ENCODE measurements at places on chromosomes 3 and 15. TPM values are rescaled to one million over a fixed set of nuclear protein-coding genes. Genes with fewer than 3 reads are reported as not detected.

- DNase-seq, result peak; percentile 48
These were observed 230.7 kb downstream of the BBX start for GRCh38 chr3:107753494-107753893.

DNA sequence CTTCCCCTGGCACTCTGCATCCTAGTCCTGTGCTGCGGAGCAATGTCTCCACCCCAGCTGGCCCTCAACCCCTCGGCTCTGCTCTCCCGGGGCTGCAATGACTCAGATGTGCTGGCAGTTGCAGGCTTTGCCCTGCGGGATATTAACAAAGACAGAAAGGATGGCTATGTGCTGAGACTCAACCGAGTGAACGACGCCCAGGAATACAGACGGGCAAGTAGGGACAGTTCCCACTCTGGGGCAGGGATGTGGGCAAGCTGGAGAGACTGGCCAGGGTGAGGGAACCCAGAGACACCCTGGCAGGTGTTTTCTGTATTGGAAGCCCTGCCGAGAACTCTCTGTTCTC is 247 bp downstream of the FETUB start:
- no peak for DNase-seq

- DNase-seq, result no peak
These were observed 23.6 kb downstream of the CCR1 start for GRCh38 chr3:46184469-46184868.

GRCh38 chr3:45819543-45819942 is 22.4 kb downstream of the LZTFL1 start:
- no peak for DNase-seq

DNA sequence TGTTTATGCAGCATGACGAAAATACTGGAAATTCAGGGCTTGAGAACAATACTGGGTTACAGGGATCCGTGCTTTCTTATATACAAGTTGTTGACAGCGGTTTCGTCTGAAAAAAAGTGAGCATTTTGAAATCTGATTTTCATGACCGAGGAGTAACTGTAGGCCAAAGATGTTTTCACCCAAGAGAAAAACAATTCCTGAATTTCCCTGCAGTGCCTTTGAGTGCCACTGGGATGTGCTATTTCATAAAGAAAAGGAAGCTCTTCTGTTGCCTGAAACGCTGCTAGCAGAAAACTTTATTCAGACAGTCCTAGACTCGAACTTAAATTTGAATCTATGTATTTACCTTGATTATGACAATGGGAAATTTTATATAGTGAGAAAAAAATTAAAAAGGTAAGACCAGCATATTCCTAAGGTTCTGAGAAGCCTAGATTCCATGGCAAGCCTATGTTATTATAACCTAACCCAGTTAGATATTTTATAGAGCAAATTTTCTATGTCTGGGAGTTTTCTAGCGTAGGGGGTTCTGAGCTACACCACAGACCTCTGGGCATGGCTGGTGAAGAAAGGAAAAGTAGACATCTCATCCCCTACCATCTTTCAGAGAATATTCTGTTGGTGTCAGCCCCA is 30.2 kb downstream of the KCNAB1 start:
- DNase-seq, result peak; percentile 86

GRCh38 chr3:21587894-21588293 is 163.1 kb downstream of the ZNF385D start:
- DNase-seq, result no peak

DNA sequence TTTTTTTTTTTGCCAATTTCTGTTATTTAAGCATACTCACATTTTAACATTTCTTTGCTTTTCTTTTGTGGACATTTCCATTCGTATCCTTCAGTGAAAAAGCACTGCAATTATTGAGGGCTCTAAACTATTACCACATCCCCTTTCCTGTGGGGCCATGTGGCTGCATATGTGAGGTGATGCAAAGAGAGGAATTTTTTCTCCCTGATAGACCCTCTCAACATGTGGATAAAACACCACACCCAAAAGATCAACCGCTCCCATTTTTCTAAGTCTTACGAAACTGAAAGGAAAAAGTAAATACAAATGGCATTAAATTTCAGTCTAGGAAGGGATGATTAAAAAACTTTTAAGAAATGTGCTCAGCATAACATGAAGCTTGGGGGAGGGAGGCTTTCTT is 68.8 kb downstream of the DNAJC13 start:
- DNase-seq, result no peak

Gene OR5H1
- not detected for total RNA-seq

GRCh38 chr15:37537802-37538201 is 396.6 kb upstream of the TMCO5A start:
- DNase-seq, result no peak

Gene PROK2
- total RNA-seq, result 0.25 TPM

Gene ASB14
- total RNA-seq, result not detected

DNA sequence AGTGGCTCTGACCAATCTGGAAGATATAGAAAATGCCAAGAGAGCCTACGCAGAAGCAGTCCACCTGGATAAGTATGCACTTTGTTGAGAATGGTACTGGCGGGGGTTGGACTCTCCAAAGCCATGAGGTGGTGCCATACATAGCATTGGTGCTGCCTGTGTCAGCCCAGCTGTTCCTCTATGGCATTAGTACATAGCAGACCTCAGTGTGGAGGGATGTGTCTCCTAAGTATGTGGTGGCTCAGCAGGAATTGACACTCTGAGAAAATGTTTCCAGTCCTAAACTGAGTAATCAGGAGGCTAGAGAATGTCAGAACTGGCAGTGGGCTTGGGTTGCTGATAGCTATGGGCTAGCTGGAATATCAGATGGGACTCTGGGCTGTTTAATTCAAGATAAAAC is 48.4 kb downstream of the ADPGK start:
- no peak for DNase-seq

Gene WDR49
- total RNA-seq, result 1.0 TPM

- DNase-seq, result no peak
These were observed 16.5 kb upstream of the CLK3 start for GRCh38 chr15:74599156-74599555.

All from kidney (tissue), 22 donors.